ENCODE measurements at places on chromosomes 12 and 14.

GRCh38 chr14:49637534-49638078, 2.6 kb upstream of the DNAAF2 start:
- no peak for DNase-seq

DNA sequence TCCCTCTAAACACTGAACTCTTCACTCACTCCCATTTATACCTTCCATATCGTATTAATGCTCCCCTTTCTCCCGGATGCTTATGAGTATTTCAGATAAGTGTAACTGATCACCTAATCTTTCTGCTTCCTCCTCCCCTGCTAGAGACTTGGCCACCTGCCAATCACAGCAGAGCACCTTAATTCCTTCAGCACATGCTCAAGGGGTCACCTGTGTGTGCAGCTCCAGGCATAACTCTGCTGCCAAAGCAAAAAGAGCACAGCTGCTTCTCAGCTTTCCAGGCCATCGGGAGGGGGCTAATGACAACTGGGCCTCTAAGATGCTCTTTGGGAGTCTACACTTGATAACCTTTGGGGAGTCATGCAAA, 106.9 kb upstream of the DYRK2 start:
- DNase-seq, result peak; percentile 53

- DNase-seq, result no peak
Measured at GRCh38 chr14:21090194-21090939, 8.1 kb downstream of the ZNF219 start.

DNA sequence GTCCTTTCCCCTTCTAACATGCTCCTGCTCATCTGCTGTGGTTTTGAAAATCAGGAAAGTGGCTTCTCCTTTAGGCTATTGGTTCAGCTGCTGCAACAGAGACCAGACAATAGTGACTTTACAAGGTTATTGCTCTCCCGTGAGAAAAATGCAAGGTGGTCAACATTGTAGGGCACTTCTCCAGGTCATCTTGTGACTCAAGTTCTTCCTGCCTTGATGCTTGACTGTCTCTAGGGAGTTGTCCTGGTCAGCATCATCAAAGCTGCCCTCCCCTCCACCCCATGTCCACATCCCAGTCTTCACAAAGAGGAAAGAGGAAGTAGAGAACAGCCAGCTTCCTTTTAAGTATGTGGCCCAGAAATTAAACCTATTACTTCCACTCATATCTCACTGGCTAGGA, 3.9 kb upstream of the TMEM63C start:
- no peak for DNase-seq

All from NCI-H510A (cell line).